ENCODE measurements at places on chromosomes 4 and X.

GRCh38 chr4:4456351-4456750 is 69.4 kb downstream of the NSG1 start:
- no peak for DNase-seq

GRCh38 chr4:8779490-8779932 is 92.1 kb downstream of the HMX1 start:
- DNase-seq: no peak

- DNase-seq: no peak
These were observed 57.0 kb upstream of the SORBS2 start for GRCh38 chr4:185868983-185869382.

DNA sequence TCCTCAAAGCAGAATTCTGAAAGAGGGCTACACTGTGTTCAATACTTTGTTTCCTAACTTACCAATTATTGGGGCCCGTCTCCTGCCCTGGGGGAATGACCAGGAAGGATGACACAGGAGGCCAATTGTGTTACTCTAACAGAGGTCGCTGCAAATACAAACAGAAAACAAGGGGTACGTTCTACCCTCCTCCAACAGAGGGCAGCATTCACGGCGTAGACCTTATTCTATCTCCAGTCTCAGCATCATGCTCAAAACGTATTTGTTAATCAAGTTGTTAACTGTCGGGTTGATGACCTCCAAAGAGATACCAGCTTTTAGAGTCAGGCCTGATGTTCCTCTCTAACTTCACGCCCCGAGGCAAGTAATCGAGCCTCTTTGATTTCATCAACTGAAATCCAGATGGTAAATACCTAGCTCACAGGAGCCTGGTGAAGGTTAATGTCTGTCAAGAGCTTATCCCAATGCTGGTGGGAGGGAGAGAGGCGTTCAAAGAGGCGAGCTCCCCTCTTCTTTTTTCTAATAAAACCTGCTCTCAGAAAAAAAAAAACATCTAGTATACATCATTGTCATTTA is 181.0 kb upstream of the KCNIP4 start:
- no peak for DNase-seq

- no peak for DNase-seq
These were observed 23.2 kb downstream of the VEGFC start for GRCh38 chr4:176769514-176769913.
